Endothelial cell (in vitro differentiated cells): ENCODE measurements at places on chromosomes 12 and 14. TPM values are rescaled to one million over a fixed set of nuclear protein-coding genes. Genes with fewer than 3 reads are reported as not detected.

Gene POTEG
- total RNA-seq = not detected

Gene SUOX
- total RNA-seq = 31.6 TPM

Gene DTX3
- 43.7 TPM for total RNA-seq

Gene ARID2
- total RNA-seq = 46.3 TPM

Gene B4GALNT1
- total RNA-seq = 1.3 TPM

Gene CYP27B1
- total RNA-seq = 1.4 TPM

Gene WIF1
- not detected for total RNA-seq

Gene CCDC184
- total RNA-seq = 13.3 TPM

Gene PRMT5
- 57.9 TPM for total RNA-seq
